ENCODE measurements at places on chromosomes 13 and 19. TPM values are rescaled to one million over a fixed set of nuclear protein-coding genes. Genes with fewer than 3 reads are reported as not detected.

Gene ZDHHC20
- total RNA-seq = 87.8 TPM

Gene CCNA1
- total RNA-seq = 1.4 TPM

DNA sequence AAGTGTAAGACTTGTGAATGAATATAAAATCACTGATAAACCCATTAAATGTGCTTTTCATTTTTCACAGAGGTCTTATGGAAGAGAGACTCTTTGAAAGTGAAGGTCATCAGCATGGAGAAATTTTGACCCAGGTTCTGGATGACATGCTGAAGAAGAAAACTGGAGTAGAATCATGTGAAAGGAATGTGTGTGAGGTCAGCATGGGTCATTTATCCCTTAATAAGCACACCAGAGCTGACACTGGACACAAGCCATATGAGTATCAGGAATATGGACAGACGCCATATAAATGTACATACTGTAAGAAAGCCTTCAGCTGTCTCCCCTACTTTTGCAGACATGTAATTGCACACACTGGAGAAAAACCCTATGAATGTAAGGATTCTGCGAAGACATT, 29.0 kb downstream of the ZNF20 start:
- DNase-seq = peak; percentile 4

DNA sequence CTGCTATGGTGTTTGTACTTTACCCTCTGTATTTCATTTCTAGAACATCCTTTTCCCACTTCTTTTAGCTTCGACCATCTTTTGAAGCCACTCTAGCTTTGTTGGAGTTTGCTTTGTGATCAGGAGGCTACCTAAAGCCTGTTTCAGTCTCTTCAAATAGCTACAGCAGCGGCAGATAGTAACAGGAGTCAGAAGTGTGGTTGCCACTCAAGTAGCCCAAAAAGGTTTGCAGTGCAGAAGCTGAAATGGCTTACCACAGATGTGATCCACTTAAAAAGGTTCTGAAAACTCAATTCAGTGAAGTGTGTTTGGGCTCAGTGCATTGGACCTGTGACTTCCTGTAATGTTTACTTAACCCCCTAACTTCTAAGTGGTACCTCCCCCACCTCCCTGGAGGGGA, 26.2 kb downstream of the WASF3 start:
- no peak for DNase-seq

GRCh38 chr13:50892210-50892944, 17.2 kb upstream of the RNASEH2B start:
- no peak for DNase-seq

GRCh38 chr19:51367565-51368365, 1.0 kb downstream of the CLDND2 start:
- DNase-seq = peak; percentile 99

DNA sequence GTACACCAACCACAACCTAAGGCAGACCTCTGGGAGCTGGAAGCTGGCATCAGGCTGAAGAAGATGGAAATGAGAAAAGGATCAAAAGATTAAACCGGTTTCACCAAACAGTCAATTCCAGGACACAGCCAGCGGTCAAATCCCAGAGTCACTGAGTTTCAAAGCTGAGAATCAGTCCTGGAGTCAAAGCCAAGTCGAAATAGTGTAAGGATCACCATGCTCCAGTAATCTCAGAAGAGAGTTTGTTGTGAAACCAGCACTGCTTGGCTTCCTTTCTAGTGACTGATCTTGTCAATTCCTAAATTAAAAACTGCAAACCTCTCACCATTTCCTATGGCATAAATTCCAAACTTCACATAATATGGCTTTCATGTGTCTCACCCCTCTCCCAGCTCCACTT, 198.8 kb downstream of the GPC6 start:
- DNase-seq = no peak

GRCh38 chr13:96650301-96650886, 343.9 kb downstream of the OXGR1 start:
- DNase-seq = no peak

DNA sequence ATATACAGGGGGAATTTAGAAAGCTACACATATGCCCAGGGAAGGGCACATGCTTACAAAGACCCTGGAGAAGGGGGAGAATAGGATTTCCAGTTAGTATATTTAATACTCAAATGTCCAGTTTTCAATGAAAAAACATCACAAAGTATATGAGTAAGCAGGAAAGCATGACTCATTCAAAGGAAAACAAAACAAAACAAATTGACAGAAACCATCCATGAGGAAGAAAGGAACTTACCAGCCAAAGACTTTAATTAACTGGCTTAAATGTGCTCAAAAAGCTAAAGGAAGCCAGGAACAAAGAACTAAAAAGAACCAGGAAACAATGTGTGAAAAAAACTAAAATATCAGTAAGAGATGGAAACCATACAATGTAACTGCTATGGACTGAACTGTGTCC, 716.2 kb upstream of the ARGLU1 start:
- peak; percentile 5 for DNase-seq

- DNase-seq = no peak
Measured at GRCh38 chr19:3617463-3617862, 9.1 kb downstream of the CACTIN start.

- DNase-seq = peak; percentile 76
Measured at GRCh38 chr19:9586764-9587163, 2.5 kb upstream of the ZNF121 start.

- no peak for DNase-seq
Measured at GRCh38 chr13:97477844-97478243, 43.9 kb downstream of the RAP2A start.

DNA sequence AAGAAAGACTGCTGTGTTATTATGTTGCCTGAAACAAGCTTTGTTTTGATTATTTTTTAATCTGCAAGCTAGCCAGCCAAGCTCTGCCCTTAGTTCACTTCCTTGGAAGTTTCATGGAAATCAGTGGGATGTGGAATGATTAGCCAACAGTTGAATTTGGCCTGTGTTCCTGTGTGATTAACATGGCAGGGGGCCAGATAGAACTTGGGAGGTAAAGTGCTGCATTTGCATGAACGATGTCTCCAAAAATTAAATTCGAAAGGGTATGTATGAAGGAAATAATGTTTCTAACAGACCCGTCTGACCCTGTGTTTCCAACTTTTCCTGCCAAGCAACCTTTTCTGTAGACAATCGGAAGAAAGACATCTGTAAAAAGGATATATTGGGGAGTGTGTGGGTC, 32.2 kb downstream of the UFM1 start:
- peak; percentile 49 for DNase-seq

DNA sequence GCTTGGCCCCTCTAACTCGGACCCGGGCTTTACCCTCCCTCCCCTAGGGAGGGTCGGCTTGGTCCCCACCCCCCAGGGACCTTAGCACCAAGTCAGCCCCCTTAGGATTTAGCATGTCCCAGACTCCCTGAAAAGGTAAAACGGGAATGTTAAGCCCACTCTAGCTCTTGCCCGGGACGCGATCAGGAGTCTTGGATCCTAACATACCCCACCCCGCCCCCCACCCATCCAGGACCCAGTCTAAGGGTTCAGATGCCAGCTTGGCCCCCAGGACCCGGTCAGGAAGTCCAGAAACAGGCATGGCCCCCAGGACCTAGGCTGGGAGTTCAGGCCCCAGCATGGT, 437 bp downstream of the EPOR start:
- DNase-seq = no peak

DNA sequence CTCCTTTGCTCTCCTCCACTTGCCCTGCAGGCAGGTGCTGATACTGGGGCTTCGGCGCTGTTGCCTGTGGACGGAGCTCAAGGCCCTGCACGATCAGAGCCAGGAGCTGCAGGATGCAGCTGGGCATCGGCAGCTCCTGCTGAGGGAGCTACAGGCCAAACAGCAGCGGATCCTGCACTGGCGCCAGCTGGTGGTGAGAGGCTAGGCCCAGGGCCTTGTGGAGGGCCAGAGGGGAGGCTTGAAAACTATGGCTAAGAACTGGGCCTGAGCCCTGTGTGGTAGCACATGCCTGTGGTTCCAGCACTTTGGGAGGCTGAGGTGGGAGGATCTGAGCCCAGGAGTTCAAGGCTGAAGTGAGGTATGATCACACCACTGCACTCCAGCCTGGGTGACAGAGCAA, 6.3 kb downstream of the HAUS5 start:
- no peak for DNase-seq

GRCh38 chr13:34815526-34815925, 126.5 kb upstream of the NBEA start:
- no peak for DNase-seq

- DNase-seq = peak; percentile 87
Measured at GRCh38 chr19:55537741-55538111, 793 bp upstream of the SBK2 start.

GRCh38 chr19:10111405-10111811, at the start of gene P2RY11:
TSS of gene P2RY11 (plus strand) at chr19:10111693. CDS start at chr19:10111722, 29 bp downstream.
- DNase-seq = no peak

GRCh38 chr13:43728421-43728820, 58.4 kb downstream of the ENOX1 start:
- no peak for DNase-seq

DNA sequence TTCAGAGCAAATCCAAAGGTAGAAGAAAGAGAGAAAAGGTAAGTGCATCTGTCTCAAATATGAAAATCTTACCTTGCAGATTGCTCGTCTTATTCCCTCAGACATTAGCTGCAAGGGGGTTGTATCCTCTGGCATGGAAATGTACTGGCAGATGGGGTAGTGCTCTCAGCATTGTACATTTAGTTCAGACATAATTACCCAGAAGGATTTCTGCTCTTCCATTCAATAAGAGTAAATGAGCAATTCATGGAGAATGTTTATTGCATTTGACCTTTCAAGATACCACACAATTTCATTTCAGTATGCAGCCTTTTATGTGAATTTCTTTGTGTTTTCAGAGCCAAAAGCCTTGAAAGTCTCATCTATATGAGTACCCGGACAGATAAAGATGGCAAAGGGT, 63.8 kb downstream of the SCEL start:
- no peak for DNase-seq

DNA sequence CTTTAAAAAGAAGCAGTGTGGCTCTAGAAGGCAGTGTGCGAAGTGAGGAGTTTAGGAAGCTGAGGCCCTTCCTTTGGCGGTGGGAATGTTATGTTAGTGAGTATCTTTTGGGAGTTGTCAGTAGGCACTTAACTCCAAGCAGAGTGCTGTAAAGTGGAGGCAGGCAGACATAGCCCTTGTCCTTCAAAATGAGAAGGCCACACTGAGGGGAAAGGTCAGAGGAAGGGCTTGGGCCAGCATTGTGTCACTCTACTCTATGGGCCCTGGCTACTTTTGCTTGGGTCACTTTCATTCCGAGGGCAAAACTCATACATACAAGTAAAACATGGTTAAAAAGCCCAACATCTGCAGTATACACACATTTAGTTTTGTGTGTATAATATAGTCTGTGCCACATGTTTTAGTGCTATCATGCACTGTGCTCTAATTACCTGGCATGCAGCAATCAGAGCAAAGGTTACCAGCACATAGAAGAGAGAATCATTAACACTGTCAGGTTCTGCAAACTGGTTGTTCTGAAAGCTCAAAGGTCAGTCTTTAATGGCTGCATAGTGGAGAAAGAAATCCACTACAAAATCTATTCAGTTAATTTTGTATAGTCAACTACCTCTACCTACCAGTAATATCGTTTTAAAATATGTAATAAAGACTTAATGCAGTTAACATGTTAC, 64.4 kb downstream of the WASF3 start:
- DNase-seq = no peak

GRCh38 chr13:30720172-30720869, 15.0 kb upstream of the ALOX5AP start:
- DNase-seq = no peak

DNA sequence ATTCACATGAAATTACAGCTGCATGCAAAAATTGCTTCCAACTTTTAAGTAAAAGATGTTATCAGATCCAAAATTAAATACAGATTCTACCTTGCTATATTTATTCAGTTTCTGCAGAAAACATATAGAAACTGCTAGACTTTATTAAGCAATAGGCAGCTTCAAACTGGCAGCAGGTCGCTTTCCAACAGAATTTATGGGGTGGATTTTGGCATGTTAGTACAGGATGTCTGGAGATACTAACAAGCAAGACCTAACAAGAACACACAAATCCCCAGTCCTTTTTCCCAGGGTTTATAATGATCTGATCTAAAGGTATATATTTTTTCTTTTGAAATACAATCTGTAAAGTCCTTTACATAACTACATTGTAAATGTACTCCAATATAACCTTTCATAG, 27.5 kb downstream of the TBC1D4 start:
- DNase-seq = peak; percentile 21

DNA sequence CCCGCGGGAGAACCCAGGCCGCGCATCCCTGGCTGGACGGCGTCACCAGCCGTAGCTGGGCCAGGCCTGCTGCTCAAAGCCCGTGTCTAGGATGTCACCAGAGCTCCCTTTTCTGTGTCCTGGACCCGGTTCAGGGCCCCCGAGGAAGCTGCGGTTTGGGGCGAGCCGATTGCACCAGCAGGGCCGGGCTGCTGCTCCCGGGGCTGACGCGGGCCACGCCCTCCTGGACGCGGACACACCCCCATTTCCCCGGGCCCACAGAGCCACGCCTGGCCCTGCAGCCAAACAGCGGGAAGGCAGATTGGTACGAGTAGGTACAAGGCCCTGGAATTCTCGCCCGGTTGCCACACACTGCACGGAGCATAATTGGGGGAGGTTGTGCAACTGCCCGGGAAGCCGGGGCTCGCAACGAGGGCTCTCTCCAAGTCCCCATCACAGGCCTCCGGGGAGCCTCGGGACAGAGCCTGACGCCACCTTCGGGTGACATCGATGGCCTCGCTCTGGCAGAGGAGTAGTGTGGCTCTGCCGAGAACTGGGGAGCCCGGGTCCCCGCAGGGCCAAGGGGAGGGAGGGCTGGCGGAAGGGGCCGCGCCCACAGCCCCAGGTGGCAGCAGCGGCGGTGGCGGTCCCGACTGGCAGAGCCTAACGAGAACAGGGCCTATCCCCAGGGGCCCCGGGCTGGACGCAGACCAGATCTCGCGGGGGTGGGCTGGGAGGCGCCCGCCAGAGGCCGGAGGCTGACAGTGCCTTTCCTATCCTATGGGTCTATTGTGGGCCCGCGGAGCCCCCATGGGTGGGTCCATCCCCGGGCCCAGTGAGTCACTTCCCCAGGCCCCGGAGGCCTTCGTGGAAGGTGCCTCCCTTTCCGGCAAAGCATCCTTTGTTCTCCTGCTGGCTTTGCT, 23.5 kb downstream of the KCTD15 start:
- DNase-seq = peak; percentile 81
